ENCODE measurements at places on chromosomes 3 and 15. TPM values are rescaled to one million over a fixed set of nuclear protein-coding genes. Genes with fewer than 3 reads are reported as not detected.
A peak's percentile ranks its signal among the peaks of the same experiment; 100 is the strongest.

The PEX11A gene
- total RNA-seq: 25.8 TPM

The TRPM1 gene
- 0.10 TPM for total RNA-seq

The DUOXA2 gene
- not detected for total RNA-seq

The SEMA6D gene
- 2.7 TPM for total RNA-seq

The ZPLD1 gene
- total RNA-seq: not detected

The MEX3B gene
- 0.43 TPM for total RNA-seq

The LRRC31 gene
- total RNA-seq: 1.7 TPM

GRCh38 chr3:14216257-14217048 is 37.8 kb downstream of the LSM3 start:
- DNase-seq: no peak

DNA sequence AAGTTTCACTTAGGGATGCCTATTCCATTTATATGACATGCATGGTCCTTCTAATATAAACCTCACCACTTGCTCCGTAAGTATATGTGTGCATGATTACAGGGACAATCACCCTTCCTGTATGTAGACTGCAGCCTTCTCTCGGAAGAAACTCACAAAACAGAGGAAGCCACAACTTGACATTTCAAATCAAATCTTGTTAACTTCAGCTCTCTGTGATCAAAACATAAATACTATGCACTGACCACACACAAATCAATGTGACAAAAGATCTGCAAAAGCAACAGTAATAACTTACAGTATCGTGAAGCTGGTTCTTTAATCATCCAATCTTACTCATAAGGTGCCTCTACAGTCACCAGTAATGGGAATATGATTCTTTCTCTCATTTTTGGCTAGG is 50.2 kb downstream of the FHIT start:
- no peak for DNase-seq

DNA sequence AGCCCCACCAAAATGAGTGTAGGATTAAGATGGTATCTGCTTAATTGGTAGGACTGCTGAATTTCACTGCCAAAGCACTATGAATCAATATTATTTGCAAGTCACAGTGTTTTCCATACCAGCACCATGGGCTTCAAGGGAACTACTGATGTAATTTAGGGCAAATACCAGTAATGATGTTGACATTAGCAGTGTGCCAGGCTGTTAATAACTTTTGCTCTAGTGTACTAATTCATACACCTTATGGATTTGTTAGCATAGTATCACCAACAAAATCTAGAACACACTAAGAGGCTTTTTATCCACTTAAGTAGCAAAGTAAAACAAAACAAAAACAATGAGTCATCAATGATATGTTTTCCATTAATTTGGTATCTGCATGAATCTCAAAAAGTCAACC is 888.2 kb downstream of the CADM2 start:
- DNase-seq: no peak

- peak; percentile 68 for DNase-seq
Observed at GRCh38 chr3:38029400-38030125, at the start of gene PLCD1. Gene PLCD1 (minus strand): TSS chr3:38029642. CDS start chr3:38029539, 103 bp downstream.

- no peak for DNase-seq
Observed at GRCh38 chr15:63595065-63595464, 2.1 kb upstream of the FBXL22 start.

GRCh38 chr15:96638793-96639192 is 308.3 kb downstream of the NR2F2 start:
- no peak for DNase-seq

GRCh38 chr3:127420829-127421228 is 133.0 kb upstream of the PRR20G start:
- no peak for DNase-seq

DNA sequence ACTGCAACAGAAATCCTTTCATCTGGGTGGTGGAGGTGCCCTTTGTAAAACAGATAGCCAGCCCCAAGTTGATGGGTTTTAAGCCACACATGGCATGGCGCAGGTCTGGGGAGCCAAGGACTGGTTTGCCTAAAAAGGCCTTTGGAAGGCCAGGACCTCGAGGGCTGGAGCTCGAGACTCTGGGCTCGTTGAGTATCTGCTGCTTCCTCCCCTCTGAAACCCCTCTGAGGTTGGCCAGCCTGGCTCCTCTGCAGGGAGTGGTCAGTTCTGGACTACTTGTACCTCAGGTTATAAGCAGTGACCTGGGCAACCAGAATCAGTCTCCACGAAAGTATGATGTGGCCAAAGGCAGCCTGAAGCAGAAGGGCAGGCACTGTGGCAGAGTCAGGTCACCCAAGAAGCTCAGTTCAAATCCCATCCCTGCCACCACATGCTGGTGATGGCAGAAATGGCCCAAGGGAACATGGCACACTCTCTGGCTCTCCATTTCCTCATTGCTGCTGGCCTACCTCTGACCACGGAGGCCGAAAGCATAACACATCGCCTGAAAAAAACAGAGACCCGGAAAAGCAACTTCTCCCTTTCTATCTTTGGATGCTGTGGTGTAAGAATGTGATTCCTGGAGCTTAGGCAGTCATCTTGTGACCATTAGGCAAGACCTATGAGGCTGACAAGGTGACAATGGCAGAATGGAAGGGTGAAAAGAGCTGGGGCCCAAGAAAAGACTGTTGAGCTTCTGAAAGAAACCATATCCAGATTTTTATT is 51.2 kb downstream of the WNT7A start:
- no peak for DNase-seq

- no peak for DNase-seq
Observed at GRCh38 chr15:89809093-89809786, 5.4 kb downstream of the ANPEP start.

DNA sequence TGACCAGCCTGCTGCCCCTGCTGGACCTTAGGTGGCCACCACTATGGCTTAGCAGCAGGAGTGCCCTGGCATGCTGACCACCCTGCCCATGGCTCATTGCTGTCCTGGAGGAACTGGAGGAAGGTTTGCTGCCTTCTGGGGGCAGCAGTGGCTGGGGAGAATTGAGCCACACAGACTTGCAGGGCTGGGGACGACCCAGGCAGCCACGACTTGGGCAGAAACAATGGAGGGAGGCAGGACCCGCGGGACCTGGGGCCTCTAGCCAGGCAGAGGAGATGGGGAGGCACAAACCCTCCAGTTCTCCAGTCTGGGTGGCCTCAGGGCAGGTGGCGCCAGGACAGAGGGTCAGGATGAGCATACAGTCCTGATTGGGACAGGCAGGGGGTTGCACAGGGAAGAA is 32.8 kb downstream of the ADAMTS7 start:
- DNase-seq: no peak

- DNase-seq: no peak
Observed at GRCh38 chr3:119258915-119259314, 18.2 kb upstream of the B4GALT4 start.

- no peak for DNase-seq
Observed at GRCh38 chr15:77831986-77832385, 199.3 kb upstream of the LINGO1 start.

- DNase-seq: no peak
Observed at GRCh38 chr3:40045051-40045450, 235.6 kb downstream of the MYRIP start.

DNA sequence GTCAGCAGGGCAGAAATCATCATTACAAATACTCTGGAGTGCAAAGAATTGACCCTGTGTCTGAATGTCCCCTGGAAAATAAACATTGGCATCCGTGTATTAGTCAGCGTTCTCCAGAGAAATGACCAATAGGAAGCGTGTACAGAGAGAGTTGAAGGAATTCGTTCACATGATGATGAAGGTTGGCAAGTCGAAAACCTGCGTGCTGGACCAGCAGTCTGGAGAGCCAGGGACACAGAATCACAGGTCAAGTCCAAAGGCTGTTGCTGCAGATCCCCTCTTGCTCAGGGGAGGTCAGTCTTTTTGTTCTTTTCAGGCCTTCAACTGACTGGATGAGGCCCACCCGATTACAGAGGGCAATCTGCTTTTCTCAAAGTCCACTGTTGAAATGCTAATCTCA is 16.6 kb downstream of the GP9 start:
- no peak for DNase-seq

DNA sequence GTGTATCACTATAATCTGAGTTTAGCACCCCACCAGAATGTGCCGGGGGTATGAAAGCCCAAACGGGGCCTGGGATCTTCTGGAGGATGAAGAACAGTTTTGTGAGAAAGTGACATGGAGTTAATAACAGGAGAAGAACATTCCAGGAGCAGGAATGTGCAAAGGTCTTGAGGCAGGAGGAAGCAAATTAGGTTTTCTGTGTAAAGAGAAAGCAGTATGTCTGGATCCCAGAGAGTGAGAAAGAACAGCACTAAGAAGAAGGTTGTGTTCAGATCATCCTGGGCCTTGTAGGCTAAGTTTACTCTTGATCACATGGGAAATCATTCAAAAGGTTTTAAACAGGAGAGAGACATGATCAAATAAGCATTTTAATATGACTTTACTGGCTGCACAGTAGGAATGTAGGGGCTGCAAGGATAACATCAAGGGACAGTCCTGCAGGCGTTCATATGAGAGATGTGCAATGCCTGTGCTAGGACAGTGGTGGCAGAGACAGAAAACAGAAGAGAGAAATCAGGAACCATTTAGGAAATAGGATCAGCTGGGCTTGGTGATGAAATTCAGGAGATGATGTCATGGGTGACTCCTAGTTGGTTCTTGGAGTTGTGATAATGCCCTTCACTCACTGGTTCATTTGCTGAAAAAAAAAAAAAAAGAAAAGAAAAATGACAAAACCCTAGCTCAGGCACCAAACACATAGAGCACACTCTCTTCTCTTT is 113.5 kb downstream of the TNIK start:
- DNase-seq: no peak
